ENCODE measurements at places on chromosomes 16 and 17. TPM values are rescaled to one million over a fixed set of nuclear protein-coding genes. Genes with fewer than 3 reads are reported as not detected.

DNA sequence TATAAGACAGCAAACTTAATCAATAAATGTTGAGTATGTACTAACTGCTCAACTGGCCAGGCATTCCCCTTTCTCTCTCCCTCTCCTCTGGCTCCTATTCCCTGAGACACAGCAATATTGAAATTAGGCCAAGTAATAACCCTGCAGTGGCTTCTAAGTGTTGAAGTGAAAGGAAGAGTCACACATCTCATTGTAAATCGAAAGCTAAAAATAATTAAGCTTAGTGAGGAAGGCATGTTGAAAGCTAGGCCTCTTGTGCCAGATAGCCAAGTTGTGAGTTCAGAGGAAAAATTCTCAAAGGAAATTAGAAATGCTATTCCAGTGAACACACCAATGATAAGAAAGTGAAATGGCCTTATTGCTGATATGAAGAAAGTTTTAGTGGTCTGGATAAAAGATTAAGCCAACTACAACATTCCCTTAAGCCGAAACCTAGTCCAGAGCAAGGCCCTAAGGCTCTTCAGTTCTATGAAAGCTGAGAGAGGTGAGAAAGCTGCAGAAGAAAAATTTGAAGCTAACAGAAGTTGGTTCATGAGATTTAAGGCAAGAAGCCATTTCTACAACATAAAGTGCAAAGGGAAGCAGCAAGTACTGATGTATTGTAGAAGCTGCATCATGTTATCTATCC is 35.4 kb upstream of the ABCC11 start:
- no peak for DNase-seq

DNA sequence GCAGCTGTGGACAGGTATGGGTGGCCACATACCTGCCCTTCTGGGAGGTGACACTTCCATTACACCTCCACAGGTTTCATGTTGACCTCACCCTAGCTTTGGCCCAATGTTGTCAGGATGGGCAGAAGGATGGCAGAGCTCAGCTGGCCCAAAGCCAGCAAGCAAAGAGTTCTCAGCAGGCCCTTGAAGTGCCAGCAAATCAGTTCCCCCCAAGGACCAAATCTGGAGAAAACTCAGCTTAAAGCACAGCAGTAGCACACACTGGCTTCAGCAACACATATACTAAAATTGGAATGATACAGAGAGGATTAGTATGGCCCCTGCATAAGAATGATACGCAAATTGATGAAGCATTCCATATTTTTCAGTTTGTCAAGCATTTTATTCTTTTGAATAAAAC is 13.4 kb downstream of the ARL4D start:
- no peak for DNase-seq

GRCh38 chr17:71081666-71082065 is 912.3 kb downstream of the KCNJ2 start:
- DNase-seq, result no peak

DNA sequence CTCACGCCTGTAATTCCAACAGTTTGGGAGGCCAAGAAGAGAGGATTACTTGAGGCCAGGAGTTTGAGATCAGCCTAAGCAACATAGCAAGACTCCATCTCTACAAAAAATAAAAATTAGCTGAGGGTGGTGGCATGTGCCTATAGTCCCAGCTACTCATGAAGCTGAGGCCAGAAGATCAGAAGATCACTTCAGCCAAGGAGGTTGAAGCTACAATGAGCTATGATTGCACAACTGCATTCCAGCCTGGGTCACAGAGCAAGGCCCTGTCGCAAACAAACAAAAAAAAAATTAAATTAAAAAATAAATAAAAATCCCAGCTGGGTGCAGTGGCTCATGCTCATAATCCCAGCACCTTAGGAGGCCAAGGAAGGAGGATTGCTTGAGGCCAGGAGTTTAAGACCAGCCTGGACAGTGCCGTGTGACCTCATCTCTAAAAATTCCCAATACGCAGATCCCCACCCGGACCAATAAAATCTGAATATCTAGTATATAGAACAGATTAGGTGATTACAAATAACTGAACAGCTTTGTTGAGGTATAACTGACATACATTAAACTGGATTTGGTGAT is 18.2 kb upstream of the ATF7IP2 start:
- DNase-seq, result no peak

- peak; percentile 37 for DNase-seq
Measured at GRCh38 chr16:57023541-57024249, 34.3 kb downstream of the NLRC5 start.

- DNase-seq, result no peak
Measured at GRCh38 chr17:66488864-66489263, 186.5 kb downstream of the PRKCA start.

The KRTAP17-1 gene
- not detected for total RNA-seq

GRCh38 chr16:85514598-85515318 is 98.4 kb upstream of the GSE1 start:
- peak; percentile 87 for DNase-seq

- DNase-seq, result no peak
Measured at GRCh38 chr17:47299239-47299910, 24.4 kb upstream of the EFCAB13 start.

The PRPSAP2 gene
- 478 TPM for total RNA-seq

DNA sequence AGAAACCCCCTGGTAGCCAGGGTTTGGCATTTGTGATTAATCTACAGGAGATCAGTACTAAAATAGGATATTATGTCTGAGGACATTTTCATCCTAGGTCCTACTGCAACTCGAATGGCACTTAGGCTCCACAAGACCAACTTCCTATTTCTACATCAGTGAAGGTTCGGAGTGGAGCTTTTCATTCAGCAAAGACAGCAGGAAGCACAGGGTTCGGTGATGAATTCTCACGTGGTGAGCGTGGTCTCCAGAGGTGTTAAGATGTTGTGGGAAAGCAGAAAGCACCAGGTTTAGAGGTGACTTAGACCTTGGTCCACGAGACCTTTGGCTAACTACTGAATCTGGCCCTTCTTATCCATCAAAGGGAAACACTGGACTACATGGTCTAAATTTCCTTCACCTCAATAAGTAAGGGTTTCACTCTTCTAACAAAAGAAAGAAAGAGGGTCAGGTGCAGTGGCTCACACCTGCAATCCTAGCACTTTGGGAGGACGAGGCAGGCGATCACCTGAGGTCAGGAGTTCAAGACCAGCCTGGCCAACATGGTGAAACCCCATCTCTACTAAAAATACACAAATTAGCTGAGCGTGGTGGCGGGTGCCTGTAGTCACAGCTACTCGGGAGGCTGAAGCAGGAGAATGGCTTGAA is 13.9 kb upstream of the HELZ start:
- no peak for DNase-seq

The NDRG4 gene
- total RNA-seq, result 20.1 TPM

The MARVELD3 gene
- total RNA-seq, result 1.3 TPM

GRCh38 chr16:54285414-54286089 is 1.0 kb downstream of the IRX3 start:
- peak; percentile 58 for DNase-seq

GRCh38 chr17:32941419-32942032 is 13.6 kb downstream of the TMEM98 start:
- no peak for DNase-seq

GRCh38 chr17:73909186-73909585 is 264.9 kb upstream of the SDK2 start:
- no peak for DNase-seq

DNA sequence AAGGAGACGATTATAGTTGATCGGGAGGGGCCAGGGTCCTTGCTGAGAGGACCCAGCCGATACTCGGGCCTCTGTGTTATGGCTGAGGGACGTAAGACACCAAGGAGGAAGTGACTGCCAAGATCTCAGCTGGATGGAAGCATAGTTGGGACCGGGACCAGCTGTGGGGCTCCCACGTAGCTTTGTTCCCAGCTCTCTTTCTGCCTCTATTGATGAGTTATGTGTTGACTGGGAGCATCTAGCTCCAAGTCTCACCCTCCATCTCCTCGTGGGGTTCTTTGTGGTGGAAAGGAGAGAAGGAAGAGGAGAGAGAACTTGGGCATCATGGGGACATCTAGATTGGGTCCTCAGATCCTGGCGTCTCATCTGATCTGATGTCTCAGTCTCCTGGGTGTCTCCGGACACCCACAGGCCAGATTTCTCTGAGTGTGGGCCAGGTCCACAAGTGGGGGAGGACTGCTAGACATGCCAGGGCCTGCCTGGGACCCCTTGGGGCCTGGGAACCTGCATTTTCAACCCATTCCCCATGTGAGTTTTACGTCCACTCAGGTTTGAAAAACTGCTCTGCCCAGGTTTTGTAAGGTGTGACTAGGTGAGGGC is 1.0 kb downstream of the MGRN1 start:
- DNase-seq, result no peak

The DCUN1D3 gene
- 11.6 TPM for total RNA-seq

The HIGD1B gene
- not detected for total RNA-seq

The TBC1D3B gene
- 1.5 TPM for total RNA-seq

DNA sequence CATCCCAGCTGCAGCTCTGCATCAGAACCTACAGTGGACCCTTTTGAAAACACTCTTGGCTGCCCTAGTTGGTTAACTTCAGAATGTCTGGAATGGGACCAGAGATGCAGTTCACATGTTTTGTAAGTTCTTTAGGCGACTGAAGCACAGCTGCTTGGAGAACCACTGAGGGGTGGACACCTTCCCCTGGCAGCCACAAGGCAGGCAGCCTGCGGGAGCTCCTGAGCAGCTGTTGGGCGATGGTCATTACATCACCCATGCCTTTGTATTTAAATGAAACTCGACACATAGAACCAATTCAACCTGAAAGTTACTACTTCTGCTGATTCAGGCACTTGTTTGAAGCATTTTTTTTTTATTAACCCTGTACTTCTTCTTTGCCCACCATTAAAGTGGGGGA is 151.5 kb downstream of the LGALS9B start:
- DNase-seq, result no peak

DNA sequence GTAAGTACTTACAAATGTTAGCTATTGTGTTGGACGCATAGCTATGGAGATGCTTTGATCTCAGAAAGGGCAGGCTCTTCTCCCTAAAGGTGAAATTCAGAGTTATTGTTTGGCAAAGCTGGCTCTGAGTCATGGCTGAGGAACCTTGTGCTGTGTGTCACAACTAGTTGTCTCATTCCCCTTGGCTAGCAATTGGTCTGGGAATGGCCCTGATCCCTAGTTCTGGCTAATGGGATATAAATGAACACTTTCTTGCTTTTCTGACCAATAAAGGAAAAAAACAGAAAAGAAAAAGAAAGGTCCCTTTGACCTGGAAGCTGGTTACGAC is 210.6 kb downstream of the MAP2K4 start:
- DNase-seq, result no peak

The CACNG3 gene
- total RNA-seq, result not detected

GRCh38 chr16:54842743-54843423 is 87.8 kb upstream of the IRX5 start:
- DNase-seq, result no peak
